ENCODE measurements at places on chromosomes 4 and X. TPM values are rescaled to one million over a fixed set of nuclear protein-coding genes. Genes with fewer than 3 reads are reported as not detected.

GRCh38 chrX:19723427-19723826 is 164.0 kb downstream of the SH3KBP1 start:
- peak; percentile 30 for DNase-seq

The BRS3 gene
- total RNA-seq, result not detected

DNA sequence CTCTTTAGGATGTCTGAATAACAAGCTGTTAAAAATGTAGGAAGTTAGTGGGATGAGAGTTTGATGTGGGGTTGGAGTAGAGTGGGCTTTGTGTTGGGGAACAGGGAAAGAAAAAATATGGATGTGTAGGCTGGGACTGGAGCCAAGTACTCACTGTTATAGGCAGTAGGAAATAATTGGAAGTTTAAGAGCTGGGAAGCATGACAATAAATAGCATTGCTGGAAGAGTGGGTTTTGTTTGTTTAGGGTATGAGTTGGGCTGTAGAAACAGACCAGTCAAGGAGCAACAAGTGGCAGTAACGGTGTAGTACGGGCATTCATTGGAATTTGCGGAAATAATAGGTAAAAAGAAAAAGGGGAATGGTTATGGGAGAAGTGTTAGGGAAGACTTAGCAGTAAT is 81.6 kb downstream of the KDM6A start:
- DNase-seq, result no peak

GRCh38 chr4:7581477-7581876 is 146.7 kb upstream of the PSAPL1 start:
- DNase-seq, result no peak

DNA sequence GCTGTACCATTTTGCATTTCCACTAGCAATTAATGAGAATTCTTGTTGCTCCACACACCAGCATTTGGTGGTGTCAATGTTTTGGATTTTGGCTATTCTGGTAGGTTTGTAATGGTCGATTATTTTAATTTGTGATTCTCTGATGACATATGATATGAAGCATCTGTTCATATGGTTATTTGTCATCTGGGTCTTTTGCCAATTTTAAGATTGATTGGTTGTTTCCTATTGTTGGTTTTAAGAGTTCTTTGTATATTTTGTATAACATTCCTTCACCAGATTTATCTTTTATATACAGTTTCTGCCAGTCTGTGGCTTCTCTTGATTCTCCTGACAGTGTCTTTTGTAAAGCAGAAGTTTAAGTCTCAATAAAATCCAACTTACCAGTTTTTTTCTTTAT is 18.5 kb upstream of the BDH2 start:
- no peak for DNase-seq

- DNase-seq, result no peak
Observed at GRCh38 chrX:48904626-48905025, 6.8 kb downstream of the SLC35A2 start.

DNA sequence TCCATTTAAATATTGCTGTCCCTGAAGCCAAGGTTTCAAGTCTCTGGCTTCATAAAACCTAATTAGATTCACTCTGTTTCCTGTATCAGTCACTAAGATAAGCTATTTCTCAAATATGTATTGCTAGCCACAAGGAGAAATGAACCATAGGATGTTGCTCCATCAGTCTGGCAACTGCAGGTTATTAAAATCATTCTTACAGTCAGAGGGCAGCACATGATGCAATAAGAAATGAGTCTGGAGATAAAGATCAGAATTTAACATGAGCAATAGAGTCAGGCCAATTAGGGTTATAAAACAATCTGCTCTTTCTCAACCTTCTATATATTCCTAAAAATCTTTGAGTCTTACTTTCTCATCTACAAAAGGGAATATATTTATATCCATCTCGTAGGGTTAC is 7.2 kb downstream of the PRKG2 start:
- DNase-seq, result no peak

- DNase-seq, result no peak
Observed at GRCh38 chrX:6283826-6284225, 55.2 kb upstream of the NLGN4X start.

- peak; percentile 34 for DNase-seq
Observed at GRCh38 chr4:1356181-1356998, 9.4 kb downstream of the UVSSA start.

The ARMCX4 gene
- total RNA-seq, result 0.98 TPM

- DNase-seq, result no peak
Observed at GRCh38 chrX:51891821-51892551, 1.4 kb upstream of the MAGED1 start.

- no peak for DNase-seq
Observed at GRCh38 chr4:184237612-184238011, 19.9 kb upstream of the ENPP6 start.

DNA sequence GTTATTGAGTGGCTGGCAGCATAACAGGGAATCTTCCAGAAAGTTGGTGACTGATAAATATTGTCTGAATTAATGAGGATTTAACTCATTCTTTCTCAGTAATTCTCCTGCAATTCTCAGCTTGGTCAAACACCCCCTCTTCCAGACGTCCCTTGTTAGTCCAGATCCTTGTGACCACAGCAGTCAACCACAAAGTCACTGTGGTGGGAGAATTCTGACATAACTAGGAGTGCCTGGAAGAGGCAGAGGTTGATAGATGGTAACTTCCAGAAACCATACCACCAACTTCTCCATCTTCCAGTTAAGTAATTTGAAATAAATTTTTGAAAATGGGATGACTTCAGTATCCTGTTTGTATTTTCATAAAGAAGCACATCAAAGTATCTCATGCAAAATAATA is 90.1 kb downstream of the CEP44 start:
- DNase-seq, result no peak

DNA sequence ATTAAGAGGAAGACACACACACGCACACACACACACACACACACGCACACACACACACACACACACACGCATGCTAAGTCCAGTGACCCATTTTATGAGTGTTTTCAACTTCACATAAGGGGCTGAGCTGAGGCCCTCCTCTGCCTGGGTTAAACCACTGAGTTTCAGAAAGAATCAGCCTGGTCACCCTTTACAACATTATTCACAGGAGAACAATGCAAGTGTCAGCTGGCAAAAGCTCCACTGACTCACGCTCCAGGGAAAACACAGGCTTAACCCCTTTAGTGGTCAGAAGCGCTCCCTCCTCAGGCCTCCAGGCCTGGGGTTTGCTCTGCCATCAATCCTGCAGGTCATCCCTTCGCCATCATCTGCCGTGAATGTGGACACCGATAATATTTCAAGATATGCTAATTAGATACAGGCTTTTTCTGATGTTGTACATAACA is 46.9 kb downstream of the ACOX3 start:
- peak; percentile 92 for DNase-seq

DNA sequence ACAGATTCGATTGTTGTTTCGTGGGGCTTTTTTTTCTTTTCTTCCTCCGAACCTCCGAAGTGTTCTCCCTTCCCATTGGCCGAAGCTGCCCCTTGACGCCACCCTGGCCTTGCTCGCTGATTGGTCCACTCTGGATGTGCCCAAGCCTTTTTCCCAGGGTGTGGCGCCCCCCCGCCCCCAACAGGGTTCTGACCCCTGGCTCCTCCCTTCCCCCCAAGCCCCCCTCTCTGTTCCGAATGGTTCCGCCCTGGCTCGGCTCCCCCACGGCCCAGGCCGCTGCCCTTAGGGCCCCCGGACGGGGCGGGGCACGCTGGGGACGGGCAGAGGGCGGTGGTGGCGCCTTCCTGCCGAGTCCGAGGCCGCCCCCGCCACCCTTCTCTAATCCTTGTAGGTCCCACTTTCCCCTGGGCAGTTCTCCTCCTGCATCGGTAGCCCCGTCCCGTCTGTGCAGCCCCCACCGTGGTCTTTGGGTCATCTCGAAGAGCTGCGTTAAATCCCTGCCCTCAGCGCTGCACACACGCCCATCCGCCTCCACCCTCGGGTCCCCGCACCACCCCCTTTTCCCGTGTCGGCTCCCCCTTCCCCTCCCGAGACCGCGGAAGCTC is 25.5 kb downstream of the UTP14A start:
- DNase-seq, result peak; percentile 65

DNA sequence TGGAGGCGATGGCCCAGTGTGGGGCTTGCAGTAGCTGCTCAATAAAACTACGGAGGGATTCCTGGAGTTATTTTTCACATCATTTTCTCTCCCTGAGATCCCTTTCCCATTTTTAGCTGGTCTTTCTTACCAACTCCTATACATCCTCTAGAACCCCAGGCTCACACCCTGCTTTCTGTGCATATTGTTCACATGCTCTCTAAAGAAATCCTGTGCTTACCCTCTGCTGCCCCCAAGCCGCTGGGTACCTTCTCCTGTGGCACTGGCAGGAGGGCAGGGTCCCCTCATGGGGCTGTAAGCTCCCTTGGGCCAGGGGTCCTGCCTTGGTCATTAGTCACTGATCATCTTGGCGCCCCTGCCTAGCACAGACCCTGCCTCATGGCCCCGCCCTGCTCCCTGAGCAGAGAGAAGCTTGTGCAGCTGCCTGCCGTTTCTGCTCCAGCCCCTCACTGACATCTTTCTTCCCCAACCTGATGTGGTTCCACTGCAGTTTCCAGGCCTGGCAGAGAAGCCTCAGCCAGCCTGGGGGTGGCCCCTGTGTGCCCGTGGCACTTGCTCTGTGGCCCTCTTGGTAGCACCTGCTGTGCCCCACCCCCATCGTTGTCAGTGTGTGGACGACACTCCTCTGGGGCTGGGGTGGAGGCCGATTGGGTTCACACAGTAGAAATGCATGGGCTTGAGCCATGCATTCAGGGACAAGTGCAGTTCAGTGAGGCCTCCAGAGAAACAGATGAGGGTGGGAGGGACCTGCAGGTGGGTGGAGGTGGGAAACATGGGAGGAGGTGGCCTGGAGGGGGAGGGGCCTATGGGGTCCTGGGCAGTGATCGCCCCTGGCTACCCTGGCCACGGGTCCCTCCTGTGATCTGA is 69.5 kb downstream of the WFS1 start:
- DNase-seq, result no peak

DNA sequence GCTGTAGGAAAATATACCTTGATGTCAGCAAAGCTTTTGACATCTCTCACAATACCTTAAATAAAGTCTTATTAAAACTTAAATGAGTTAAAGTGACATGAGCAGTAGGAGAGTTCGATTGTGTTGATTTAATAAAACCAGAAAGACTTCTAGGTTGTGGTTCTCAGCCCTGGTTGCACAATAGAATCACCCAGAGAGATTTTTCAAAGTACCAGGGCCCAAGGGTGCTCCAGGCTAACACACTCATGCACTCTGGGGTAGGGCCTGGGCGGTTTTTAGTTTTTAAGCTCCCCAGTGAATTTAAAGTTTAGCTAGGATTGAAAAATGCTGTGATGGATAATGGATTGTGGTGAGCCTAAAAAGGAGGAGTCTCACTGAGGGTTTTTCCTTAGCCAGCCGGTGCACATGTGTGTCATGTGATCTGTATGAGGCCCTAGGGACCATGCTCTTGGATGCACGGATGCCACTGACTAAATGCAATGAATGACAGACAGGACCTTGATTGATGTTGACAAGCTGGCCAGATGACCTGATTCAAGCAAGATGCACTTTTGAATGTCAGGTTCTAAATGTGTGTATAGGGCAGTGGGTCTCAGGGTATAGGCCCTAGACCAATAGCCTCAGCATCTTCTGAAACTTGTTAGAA is 185.0 kb downstream of the PTTG2 start:
- DNase-seq, result no peak

DNA sequence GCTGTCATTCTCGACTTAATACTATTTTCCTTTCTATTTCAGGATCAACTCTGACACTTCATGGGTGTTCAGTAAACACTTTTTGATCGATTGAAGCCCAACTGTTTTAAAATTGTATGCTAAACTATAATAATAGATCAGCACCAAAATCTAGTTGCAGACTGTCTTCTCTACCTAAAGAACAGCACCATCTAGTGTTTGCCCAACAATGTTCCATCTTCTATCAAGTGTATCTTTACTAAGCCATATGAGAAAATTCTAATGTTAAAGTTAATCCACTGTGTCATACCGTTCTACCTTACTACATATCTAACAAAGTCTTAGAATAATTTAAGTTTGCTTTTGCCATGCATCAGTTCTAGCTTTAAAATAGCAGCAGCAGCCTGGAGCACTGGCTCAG is 113.0 kb upstream of the PRDX4 start:
- peak; percentile 4 for DNase-seq

- DNase-seq, result no peak
Observed at GRCh38 chrX:63739885-63740284, 45.1 kb downstream of the ARHGEF9 start.

The MAGEA8 gene
- not detected for total RNA-seq

- DNase-seq, result no peak
Observed at GRCh38 chrX:23819385-23820234, 36.6 kb downstream of the SAT1 start.

GRCh38 chrX:1885116-1885515 is 270.3 kb downstream of the ASMT start:
- no peak for DNase-seq

The SYTL4 gene
- total RNA-seq, result 7.1 TPM

DNA sequence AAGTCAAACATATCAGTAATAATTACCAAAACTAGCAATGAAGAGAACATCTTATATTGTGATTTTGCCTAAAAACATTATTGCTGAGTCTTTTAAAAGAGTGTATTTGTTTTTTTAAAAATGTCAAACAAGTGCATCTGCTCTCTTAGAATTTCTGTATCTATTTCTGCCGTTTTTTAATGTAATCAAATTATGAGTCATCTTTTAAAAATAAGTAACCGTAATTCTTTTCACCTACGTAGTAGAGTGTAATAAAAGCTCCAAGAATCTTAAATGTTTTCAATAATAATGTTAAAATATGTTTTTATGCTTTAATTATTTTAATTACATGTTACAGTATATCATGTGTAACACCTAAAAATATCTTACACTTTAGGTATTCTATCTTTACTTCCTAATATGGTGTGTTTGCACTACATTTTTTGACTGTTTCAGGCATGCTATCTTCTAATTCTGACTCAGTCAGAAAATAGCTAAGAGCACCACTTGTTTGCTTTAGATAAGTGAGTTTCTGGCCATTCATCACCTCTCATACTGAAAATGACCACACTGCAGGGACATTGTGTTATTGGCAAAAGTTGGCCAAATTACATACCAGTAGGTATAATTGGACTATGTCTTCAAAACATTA is 368.5 kb downstream of the PCDH7 start:
- DNase-seq, result no peak

GRCh38 chrX:147917700-147918695 is 6.3 kb downstream of the FMR1 start:
- DNase-seq, result peak; percentile 1
